ENCODE measurements at places on chromosomes 1 and 21.

DNA sequence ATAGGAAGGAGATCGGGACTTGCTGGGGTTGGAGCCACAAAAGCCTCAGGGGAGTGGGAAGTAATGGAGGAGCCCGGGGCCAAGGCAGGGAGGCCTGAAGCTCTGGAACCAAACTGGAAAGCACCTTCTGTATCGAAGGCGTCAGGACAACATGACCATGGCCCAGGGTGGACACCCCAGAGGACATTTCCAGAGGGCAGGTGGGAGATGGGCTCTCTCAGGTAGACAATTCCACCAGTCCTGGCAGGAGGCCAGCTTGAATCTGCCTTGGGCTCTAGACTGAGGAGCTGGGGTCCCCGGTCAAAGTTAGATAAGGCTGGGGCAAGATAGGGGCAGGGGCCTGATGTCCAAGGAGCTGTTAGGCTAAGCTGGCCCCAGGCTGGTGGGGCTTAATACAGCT, 104.9 kb upstream of the EDN2 start:
- H3K27me3 ChIP-seq = no peaks in the 10 kb centered on the region
- H3K4me3 ChIP-seq = no peak overlapping the region
- no peaks in the 10 kb centered on the region for H3K36me3 ChIP-seq
- H3K4me1 ChIP-seq = no peaks in the 10 kb centered on the region
- no peak overlapping the region for H3K27ac ChIP-seq
- no peak for DNase-seq

DNA sequence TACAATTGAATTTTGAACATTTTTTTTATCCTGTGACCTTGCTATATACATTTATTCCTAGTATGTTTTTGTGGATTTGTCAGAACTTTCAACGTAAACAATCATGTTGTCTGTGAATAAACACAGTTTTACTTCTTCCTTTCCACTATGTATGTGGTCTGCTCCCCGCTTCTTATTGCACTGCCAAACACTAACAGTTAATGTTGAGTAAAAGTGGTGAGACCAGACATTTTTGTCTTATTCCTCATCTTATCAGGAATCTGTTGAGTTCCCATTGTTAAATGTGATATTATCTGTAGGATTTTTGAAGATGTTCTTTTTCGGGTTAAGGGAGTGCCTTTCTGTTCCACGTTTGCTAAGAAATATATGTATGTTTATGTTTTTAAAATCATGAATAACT, 45.9 kb downstream of the CAMSAP2 start:
- H3K27ac ChIP-seq = no peak overlapping the region
- DNase-seq = no peak
- H3K4me1 ChIP-seq = no peaks in the 10 kb centered on the region
- no peaks in the 10 kb centered on the region for H3K27me3 ChIP-seq
- H3K4me3 ChIP-seq = no peak overlapping the region

GRCh38 chr1:30427545-30427944, 295.8 kb downstream of the MATN1 start:
- no peak for DNase-seq
- no peaks in the 10 kb centered on the region for H3K4me1 ChIP-seq
- H3K27me3 ChIP-seq = peaks cover 2% of the 10 kb centered on the region
- H3K36me3 ChIP-seq = no peaks in the 10 kb centered on the region
- no peak overlapping the region for H3K27ac ChIP-seq

GRCh38 chr1:165376041-165376810, 19.7 kb upstream of the LMX1A start:
- H3K36me3 ChIP-seq = no peaks in the 10 kb centered on the region
- H3K27me3 ChIP-seq = peaks cover 28% of the 10 kb centered on the region
- no peaks in the 10 kb centered on the region for H3K4me1 ChIP-seq

DNA sequence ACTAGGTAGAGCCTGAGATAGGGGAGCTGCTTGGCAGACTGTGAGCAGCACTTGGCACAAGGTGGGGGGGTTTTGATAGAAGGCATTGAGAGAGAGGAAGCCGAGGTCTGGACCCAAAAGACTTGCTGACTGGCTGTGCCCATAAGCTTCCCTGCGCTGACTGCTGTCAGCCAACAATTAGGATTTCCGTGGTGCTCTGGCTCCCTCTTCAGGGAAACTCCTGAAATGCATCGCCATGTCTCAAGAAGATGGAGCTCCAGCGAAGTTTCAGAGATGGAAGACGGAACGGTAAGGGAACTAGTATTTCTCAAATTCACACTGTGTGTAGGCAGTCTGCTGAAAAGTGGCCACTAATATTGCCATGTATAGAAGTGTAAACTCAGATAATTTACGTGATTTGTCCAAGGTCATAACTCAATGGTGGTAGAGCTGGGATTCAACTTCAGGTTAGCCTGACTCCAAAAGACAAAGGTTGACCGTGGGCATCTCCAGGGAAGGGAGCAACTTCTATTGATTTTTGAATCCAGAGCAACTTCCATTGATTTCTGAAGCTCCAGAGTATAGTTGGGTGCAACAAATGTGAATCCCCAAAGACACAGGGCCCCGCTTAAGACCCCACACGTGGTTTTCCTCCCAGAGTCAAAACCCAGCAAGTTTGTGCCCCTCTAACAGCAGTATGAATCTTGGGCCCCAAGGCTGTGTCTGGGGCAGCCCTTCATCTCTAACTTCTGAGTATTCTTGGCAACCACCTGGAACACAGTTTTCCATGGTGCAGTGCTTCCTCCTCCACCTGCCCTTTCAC, 44.5 kb upstream of the CRNN start:
- no peaks in the 10 kb centered on the region for H3K27me3 ChIP-seq
- no peak overlapping the region for H3K27ac ChIP-seq
- H3K36me3 ChIP-seq = no peaks in the 10 kb centered on the region
- no peaks in the 10 kb centered on the region for H3K4me1 ChIP-seq
- no peak overlapping the region for H3K4me3 ChIP-seq

DNA sequence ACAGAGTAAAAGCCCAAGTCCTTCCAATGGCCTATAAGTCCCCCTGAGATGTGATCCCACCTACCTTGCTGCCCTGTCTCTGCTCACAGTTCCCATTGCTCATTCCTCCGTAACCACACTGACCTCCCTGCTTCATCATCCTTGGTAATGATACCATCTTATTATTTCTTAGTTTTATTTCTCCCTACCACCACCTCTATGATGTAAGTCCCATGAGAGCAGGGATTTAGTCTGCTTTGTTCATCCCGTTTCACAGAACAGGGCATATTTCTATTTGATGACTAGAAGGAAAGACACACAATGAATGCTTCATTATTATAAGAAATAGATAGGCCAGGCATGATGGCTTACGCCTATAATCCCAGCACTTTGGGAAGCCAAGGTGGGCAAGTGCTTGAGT, 22.5 kb downstream of the NIBAN1 start:
- no peak for DNase-seq
- H3K27ac ChIP-seq = no peak overlapping the region
- H3K36me3 ChIP-seq = no peaks in the 10 kb centered on the region
- no peaks in the 10 kb centered on the region for H3K27me3 ChIP-seq
- H3K4me1 ChIP-seq = peaks cover 5% of the 10 kb centered on the region

- H3K4me3 ChIP-seq = no peak overlapping the region
- no peaks in the 10 kb centered on the region for H3K4me1 ChIP-seq
Measured at GRCh38 chr1:93106226-93106625, 27.1 kb downstream of the MTF2 start.

DNA sequence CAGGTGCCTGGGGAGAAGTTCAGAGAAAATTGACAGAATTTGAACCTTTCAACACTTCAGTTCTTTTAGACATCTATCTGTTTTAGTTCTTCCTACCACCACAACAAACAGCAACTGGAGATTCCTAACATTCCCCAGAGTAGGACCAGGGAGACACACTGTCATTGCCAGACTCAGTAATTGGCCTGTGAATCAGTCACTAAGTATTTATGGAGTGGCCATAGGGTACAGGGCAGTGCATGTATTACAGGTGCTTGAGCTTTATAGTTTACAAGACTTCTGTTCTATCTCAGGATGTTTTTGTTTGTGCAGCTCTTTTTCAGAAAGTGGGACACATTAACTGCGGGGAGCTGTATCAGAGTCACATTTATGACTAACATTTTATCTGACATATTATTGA, 1.7 kb downstream of the CDC14A start:
- H3K27ac ChIP-seq = no peak overlapping the region
- no peaks in the 10 kb centered on the region for H3K27me3 ChIP-seq
- peak overlapping the region; percentile 95 for H3K4me3 ChIP-seq
- peaks cover 8% of the 10 kb centered on the region for H3K4me1 ChIP-seq
- peak; percentile 72 for DNase-seq
- no peaks in the 10 kb centered on the region for H3K36me3 ChIP-seq

DNA sequence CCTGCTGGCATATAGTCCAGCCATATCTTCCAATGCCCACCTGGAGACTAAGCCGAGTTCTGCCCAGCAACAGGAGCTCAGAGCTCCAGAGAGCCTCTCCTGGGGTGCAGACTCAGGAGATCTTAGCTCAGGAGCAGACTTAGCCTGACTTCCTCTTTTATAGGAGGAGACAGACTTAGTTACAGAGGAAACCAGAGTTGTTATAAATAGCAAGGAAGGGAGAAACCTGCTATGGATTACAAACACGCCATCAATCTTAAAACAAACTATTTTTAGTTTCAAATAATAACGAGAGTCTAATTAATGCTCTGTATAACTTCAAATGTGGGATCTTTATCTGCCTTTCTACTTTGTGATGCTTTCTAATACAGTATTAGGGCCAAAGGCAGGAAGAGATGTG, 3.3 kb upstream of the KIF21B start:
- no peaks in the 10 kb centered on the region for H3K27me3 ChIP-seq
- H3K27ac ChIP-seq = no peak overlapping the region
- no peaks in the 10 kb centered on the region for H3K36me3 ChIP-seq
- no peak overlapping the region for H3K4me3 ChIP-seq
- peaks cover 4% of the 10 kb centered on the region for H3K4me1 ChIP-seq

DNA sequence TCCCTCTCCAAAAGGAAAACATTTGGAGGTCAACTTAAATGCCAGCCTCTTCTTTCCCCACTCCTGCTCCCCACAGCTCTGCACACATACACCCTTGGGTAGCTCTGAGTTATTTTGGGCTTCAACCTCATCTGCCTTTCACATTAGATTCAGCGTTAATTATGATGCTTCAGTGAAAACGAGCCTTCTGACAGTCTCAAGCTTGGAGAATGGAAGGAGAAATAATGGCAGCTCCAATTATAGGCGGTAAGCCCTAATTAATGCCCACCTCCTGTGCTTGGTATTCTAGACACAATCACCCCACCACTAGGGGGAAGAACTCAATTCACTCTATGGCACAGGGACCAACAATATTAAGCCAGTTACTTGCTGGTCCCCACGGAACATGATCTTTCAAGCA, 397.9 kb downstream of the BRINP2 start:
- no peak overlapping the region for H3K27ac ChIP-seq
- no peak overlapping the region for H3K4me3 ChIP-seq
- no peaks in the 10 kb centered on the region for H3K27me3 ChIP-seq
- no peaks in the 10 kb centered on the region for H3K4me1 ChIP-seq
- DNase-seq = no peak
- no peaks in the 10 kb centered on the region for H3K36me3 ChIP-seq

GRCh38 chr1:70220517-70221237, 503 bp upstream of the SRSF11 start:
- H3K4me1 ChIP-seq = no peaks in the 10 kb centered on the region
- no peak for DNase-seq
- H3K36me3 ChIP-seq = peaks cover 3% of the 10 kb centered on the region
- H3K27me3 ChIP-seq = no peaks in the 10 kb centered on the region
- peak overlapping the region; percentile 83 for H3K4me3 ChIP-seq

- no peak for DNase-seq
- H3K27me3 ChIP-seq = no peaks in the 10 kb centered on the region
- no peaks in the 10 kb centered on the region for H3K36me3 ChIP-seq
Measured at GRCh38 chr1:92774407-92774806, 10.5 kb downstream of the EVI5 start.

- peak; percentile 67 for DNase-seq
- H3K27me3 ChIP-seq = no peaks in the 10 kb centered on the region
- H3K4me3 ChIP-seq = no peak overlapping the region
- H3K27ac ChIP-seq = peak overlapping the region; percentile 83
- peaks cover 19% of the 10 kb centered on the region for H3K4me1 ChIP-seq
- no peaks in the 10 kb centered on the region for H3K36me3 ChIP-seq
Measured at GRCh38 chr1:164772635-164773034, 213.7 kb downstream of the PBX1 start.

DNA sequence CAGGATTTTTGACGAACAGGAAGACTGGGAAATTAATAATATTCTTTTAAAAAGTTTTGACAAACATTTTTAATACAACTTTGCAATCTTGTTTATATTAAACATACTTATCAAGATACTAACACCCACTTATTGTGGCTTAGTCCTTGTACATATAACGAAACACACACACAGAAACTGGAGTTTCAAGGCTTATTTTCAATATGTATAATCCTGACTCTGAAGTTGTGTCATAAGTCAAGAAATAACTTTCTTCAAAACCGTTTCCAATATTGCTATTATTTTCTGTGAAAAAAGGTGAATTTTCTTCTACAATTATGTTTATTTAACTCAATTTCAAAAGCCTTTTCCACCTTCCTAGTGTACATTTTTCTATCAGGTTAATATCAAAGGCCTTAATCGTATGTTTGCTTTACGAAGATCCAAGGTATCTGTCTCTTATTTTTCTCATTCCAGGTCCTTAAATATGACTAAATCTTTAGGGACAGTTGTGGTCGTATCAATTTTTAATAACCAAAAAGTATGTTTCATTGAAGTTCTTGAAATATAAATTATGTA, 1.8 kb downstream of the CDKN2C start:
- H3K4me3 ChIP-seq = no peak overlapping the region
- no peak for DNase-seq
- H3K4me1 ChIP-seq = no peaks in the 10 kb centered on the region
- no peak overlapping the region for H3K27ac ChIP-seq
- no peaks in the 10 kb centered on the region for H3K36me3 ChIP-seq
- H3K27me3 ChIP-seq = peaks cover 43% of the 10 kb centered on the region

DNA sequence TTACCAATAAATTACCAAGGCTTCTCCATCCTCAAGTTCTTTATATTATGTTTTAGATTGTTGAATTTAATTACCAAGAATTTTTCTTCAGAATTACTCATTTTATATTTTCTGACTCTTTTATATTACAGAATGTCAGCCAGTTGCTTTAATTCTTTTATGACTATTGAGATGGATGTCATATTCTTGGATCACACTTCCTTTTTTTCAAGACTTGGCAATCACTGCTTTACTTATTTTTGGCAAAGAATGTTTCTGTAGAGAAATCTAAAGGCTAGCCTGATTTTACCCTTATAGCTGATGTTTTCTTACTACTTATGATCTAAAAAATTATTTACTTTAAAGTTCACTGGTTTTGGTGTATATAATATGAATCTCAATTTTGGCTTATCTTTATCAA, 721.1 kb upstream of the TMPRSS15 start:
- H3K36me3 ChIP-seq = no peaks in the 10 kb centered on the region
- no peaks in the 10 kb centered on the region for H3K4me1 ChIP-seq
- no peak for DNase-seq
- no peak overlapping the region for H3K27ac ChIP-seq
- no peak overlapping the region for H3K4me3 ChIP-seq
- no peaks in the 10 kb centered on the region for H3K27me3 ChIP-seq

- H3K4me3 ChIP-seq = no peak overlapping the region
- H3K36me3 ChIP-seq = no peaks in the 10 kb centered on the region
- H3K4me1 ChIP-seq = no peaks in the 10 kb centered on the region
- H3K27ac ChIP-seq = no peak overlapping the region
- no peaks in the 10 kb centered on the region for H3K27me3 ChIP-seq
- no peak for DNase-seq
Measured at GRCh38 chr1:67194209-67194863, 28.1 kb downstream of the IL23R start.

All from small intestine (tissue), 16 donors.